ENCODE measurements at places on chromosomes 16 and 17.

DNA sequence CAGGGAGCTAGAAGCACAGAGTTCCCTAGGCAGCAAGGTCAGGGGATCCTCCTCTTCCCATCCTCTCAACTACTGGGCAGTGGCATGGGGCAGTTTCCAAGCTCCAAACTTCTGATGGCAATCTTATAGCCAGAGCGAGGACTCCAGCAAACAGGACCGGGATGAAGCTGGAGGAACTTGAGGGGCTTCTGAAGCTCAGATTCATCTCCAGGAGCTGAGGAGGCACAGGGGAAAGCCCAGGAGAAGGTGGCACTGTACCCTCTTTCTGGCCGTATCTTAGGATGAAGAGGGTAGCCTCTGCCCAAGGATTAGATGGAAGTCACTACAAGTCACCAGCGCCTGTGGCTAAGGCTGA, 50.0 kb upstream of the RPL38 start:
- H3K27ac ChIP-seq = no peak overlapping the region
- no peaks in the 10 kb centered on the region for H3K36me3 ChIP-seq
- peaks cover 2% of the 10 kb centered on the region for H3K27me3 ChIP-seq
- DNase-seq = no peak

- no peak for DNase-seq
- no peaks in the 10 kb centered on the region for H3K27me3 ChIP-seq
- H3K36me3 ChIP-seq = no peaks in the 10 kb centered on the region
These were observed 165.0 kb downstream of the RBFOX1 start for GRCh38 chr16:7497691-7498090.

- no peak overlapping the region for H3K27ac ChIP-seq
- no peaks in the 10 kb centered on the region for H3K4me1 ChIP-seq
- no peak for DNase-seq
- H3K36me3 ChIP-seq = no peaks in the 10 kb centered on the region
- no peaks in the 10 kb centered on the region for H3K27me3 ChIP-seq
These were observed 360.8 kb upstream of the ZFHX3 start for GRCh38 chr16:73408716-73409115.

GRCh38 chr17:45018514-45018847, 33.0 kb downstream of the DCAKD start:
- H3K27me3 ChIP-seq = peaks cover 31% of the 10 kb centered on the region
- H3K36me3 ChIP-seq = peaks cover 10% of the 10 kb centered on the region
- H3K4me1 ChIP-seq = peaks cover 19% of the 10 kb centered on the region
- peak overlapping the region; percentile 91 for H3K4me3 ChIP-seq
- no peak overlapping the region for H3K27ac ChIP-seq
- no peak for DNase-seq

- no peaks in the 10 kb centered on the region for H3K4me1 ChIP-seq
- H3K36me3 ChIP-seq = no peaks in the 10 kb centered on the region
- peaks cover 8% of the 10 kb centered on the region for H3K27me3 ChIP-seq
- H3K4me3 ChIP-seq = no peak overlapping the region
These were observed 90.6 kb downstream of the USP22 start for GRCh38 chr17:20952183-20952582.

DNA sequence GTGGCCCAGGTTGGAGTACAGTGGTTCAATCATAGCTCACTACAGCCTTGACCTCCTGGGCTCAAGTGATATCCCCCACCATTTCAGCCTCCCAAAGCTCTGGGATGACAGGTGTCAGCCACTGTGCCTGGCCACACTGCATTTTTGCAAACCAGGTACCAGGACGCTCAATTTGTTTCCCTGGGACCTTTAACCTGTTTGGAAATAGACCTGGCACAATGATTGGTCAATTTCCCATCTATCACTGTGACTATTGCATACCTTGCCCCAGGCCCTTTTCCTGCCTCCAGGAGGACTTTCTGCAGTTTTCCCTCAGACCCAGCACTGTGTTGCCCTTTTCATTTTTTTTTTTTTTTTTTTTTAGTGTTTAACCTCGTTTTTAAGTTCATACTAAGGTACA, 11.1 kb upstream of the FUS start:
- H3K4me1 ChIP-seq = no peaks in the 10 kb centered on the region
- no peak overlapping the region for H3K27ac ChIP-seq
- DNase-seq = no peak

DNA sequence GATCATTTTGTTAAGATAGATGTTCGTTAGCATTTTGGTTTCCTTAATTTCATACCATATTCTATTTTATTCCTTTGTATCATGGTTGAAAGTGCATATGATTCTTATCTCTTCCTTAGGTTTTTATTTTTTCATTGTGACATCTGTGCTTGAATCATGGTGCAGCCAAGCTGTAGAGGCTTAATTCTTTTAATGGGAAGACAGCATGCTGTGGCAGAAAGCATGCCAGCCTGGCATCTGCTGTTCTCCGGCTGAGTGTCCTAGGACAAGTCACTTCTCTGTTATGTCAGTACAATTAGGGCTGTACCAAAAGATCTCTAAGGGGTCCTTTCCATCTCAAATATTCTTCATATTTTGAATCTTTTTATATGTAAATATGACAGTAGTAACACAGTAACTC, 68.5 kb upstream of the PMFBP1 start:
- H3K27ac ChIP-seq = no peak overlapping the region
- H3K27me3 ChIP-seq = peaks cover 10% of the 10 kb centered on the region
- no peak for DNase-seq
- H3K4me3 ChIP-seq = no peak overlapping the region
- H3K4me1 ChIP-seq = no peaks in the 10 kb centered on the region

DNA sequence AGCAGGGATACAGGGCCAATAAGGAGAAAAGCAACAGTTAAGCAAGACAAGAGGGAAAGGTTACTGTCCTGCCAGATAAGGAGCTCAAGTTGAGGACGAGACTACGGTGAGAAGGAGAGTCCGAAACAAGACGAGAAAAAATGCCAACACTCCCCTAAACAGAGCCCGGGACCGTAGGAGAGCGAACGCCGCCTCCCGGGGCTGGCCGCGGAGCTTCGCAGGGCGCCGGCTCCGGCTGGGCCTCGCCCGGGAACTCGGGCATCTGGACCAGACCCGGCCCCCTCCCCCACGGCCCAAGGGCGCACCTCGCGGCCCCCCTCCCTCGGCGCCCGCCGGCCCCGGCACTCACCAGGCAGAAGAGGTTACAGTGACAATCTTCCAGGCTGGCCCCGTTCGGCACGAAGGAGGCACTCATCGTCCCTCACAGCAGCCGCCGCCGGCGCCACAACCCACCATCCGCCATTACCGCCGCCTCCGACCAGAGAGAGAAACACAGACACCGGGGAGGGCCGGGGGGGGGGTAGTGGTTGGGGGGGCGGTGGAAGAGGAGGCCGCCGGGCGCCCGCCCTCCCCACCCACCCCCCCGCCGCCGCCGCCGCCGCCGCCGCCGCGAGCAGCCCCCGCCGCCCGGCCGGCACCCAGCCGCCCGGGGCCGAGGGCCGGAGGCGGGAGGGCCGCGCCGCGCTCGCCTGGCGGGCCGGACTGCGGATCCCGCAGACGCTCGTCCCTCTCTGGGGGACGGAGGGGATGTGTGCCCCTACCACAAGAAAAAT, at the start of gene MED13:
MED13 (minus strand) TSS at position 488 of the 773 bp plus-strand sequence; CDS start at position 415, 73 bp downstream.
- H3K27me3 ChIP-seq = peaks cover 2% of the 10 kb centered on the region
- peak; percentile 63 for DNase-seq
- H3K36me3 ChIP-seq = peaks cover 38% of the 10 kb centered on the region
- H3K4me3 ChIP-seq = peak within 1 kb of the TSS; percentile 95
- peak within 1 kb of the TSS; percentile 99 for H3K27ac ChIP-seq

DNA sequence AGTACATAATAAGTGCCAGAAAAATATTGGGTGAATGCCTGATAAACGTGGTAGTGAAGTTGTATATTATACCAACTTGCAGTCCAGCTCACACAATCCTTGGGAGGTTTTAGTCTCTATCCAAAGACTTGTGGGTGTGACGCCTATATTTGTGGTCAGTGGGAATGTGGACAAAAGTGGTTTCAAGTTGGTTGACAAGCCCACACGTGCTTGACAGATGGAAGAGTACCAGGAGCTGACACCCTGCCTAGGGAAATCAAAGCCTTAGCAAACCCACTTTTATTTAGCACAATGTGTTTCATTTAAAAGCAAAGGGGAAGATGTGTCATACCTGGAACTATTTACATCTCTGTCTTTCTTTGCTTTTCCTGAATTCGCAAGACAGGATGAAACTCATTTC, 79.0 kb downstream of the CA10 start:
- no peaks in the 10 kb centered on the region for H3K27me3 ChIP-seq
- H3K36me3 ChIP-seq = no peaks in the 10 kb centered on the region
- no peak overlapping the region for H3K27ac ChIP-seq
- H3K4me3 ChIP-seq = no peak overlapping the region

GRCh38 chr16:8376858-8377257, 213.5 kb downstream of the TMEM114 start:
- H3K4me3 ChIP-seq = no peak overlapping the region
- no peak overlapping the region for H3K27ac ChIP-seq
- no peak for DNase-seq
- H3K27me3 ChIP-seq = no peaks in the 10 kb centered on the region

DNA sequence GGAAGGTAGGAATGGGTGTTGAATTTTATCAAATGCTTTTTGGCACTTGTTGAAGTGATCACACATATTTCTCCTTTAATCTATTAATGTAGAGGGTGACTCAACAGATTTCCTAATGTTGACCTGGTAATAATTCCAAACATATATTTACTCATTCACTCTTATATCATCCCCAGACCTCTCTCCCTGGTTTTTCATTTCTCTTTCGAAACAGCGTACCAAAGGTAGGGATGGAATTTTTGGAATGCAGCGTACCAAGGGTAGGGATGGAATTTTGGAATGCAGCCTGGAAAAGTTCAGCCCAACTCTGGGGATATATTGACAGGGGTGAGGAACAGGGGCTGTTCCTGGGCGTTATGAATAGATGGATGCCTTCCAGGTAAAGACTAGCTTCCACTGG, 7.3 kb downstream of the KIF18B start:
- H3K4me3 ChIP-seq = no peak overlapping the region
- H3K36me3 ChIP-seq = peaks cover 56% of the 10 kb centered on the region
- no peak overlapping the region for H3K27ac ChIP-seq
- H3K4me1 ChIP-seq = peaks cover 42% of the 10 kb centered on the region

GRCh38 chr17:76635659-76636360, 7.7 kb downstream of the ST6GALNAC1 start:
- no peak for DNase-seq
- no peak overlapping the region for H3K4me3 ChIP-seq
- no peak overlapping the region for H3K27ac ChIP-seq
- H3K36me3 ChIP-seq = no peaks in the 10 kb centered on the region

- H3K27ac ChIP-seq = no peak overlapping the region
- H3K36me3 ChIP-seq = no peaks in the 10 kb centered on the region
- no peaks in the 10 kb centered on the region for H3K4me1 ChIP-seq
- no peak overlapping the region for H3K4me3 ChIP-seq
These were observed 570.1 kb upstream of the SOX9 start for GRCh38 chr17:71550675-71551074.

GRCh38 chr17:37476431-37477120, 13.1 kb upstream of the DUSP14 start:
- no peaks in the 10 kb centered on the region for H3K27me3 ChIP-seq
- DNase-seq = no peak
- H3K36me3 ChIP-seq = peaks cover 58% of the 10 kb centered on the region

DNA sequence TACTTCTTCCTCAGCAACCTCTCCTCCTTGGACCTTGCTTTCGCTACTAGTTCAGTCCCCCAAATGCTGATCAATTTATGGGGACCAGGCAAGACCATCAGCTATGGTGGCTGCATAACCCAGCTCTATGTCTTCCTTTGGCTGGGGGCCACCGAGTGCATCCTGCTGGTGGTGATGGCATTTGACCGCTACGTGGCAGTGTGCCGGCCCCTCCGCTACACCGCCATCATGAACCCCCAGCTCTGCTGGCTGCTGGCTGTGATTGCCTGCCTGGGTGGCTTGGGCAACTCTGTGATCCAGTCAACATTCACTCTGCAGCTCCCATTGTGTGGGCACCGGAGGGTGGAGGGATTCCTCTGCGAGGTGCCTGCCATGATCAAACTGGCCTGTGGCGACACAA, 429 bp downstream of the OR2C1 start:
- H3K27me3 ChIP-seq = no peaks in the 10 kb centered on the region
- H3K4me1 ChIP-seq = no peaks in the 10 kb centered on the region
- no peak overlapping the region for H3K27ac ChIP-seq
- no peak for DNase-seq
- no peak overlapping the region for H3K4me3 ChIP-seq

DNA sequence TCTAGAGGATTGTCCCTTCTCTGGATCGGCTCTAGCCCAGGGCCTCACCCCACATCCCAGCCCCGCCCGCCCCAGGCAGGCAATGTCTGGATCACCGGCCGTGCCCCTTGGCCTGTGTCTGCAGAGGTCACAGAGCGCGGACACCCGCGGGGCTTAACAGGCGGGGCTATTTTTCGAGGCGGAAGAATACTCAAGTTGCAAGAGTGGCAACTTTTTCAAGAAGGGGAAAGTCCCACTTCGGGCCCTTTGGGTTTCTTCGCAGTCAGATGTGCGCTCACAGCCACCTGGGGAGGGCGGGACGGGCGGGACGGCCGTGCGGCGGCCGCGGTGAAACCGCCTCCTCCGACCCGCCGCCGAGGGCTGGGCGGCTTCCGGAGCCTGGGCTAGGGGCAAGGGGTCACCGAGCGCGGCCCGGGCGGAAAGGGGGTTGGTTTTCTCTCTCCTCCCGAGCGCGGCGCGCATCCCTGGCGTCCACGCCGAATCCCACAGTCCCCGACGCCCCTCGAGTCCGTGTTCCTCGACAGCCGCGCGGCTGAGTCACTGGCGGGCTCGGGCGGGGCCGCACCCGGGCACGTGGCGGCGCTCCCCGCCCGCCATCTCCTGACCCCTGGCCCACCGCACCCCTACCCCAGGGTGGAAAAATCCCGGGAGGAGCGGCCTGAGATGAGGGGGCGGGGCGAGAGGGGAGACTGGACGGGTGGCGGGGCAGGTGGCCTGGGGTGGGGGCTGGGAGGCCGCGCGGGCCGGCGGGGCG, 1.2 kb upstream of the PFN1 start:
- peaks cover 32% of the 10 kb centered on the region for H3K36me3 ChIP-seq
- no peaks in the 10 kb centered on the region for H3K27me3 ChIP-seq
- peak; percentile 77 for DNase-seq
- H3K4me3 ChIP-seq = peak overlapping the region; percentile 79
- H3K4me1 ChIP-seq = peaks cover 32% of the 10 kb centered on the region

DNA sequence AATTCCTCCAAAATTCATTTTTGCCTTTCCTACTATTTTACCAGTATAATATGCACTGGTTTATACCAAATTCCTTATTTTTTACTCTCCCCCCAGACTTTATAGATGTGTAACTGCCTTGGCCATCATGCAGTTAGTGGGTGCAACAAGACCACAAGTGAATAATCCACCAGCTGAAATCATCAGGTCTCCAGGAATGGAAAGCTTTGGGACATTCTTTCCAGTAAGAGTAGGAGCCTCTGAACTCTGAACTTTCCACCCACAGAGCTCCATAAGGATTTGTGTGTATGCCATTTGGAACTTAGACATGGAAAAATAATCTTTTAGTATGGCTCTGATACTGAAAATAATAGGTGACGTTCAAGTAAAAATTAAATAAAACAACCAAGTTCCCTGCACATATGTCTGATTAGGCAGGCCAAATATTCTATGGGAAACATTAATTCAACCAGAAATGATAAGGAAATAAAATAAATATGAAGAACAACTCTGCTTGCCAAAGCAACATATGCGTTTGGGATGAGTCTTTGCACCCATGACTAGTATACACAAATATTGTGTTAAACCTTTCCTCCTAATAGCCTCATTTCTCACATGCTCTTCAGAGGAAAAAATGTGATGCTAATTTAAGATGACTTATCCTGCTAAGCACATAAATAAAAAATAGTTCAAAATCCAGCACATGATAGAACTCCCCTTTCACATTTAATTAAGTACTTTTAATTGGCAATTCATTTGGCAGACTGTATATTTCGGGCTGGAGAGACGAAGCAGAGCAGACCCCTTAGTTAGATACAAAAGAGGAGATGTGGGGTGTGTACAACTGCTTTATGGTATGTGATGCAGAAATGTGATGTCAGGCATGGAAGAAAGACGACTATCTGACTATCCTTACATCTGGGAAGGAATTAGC, 11.6 kb upstream of the LYRM9 start:
- no peak for DNase-seq
- H3K4me1 ChIP-seq = no peaks in the 10 kb centered on the region
- peaks cover 8% of the 10 kb centered on the region for H3K27me3 ChIP-seq
- H3K4me3 ChIP-seq = no peak overlapping the region
- no peaks in the 10 kb centered on the region for H3K36me3 ChIP-seq
- H3K27ac ChIP-seq = no peak overlapping the region

All from activated T-helper 2 cell treated with anti-CD3 and anti-CD28 coated beads, Interferon-gamma antibody, Interleukin-2, Interleukin-4, amounts not matched to agents 10 μg/mL and 5 μg/mL and 100 μg/mL, durations not matched to agents 14 hours and 24 hours and 36 hours (primary cell).